Thoracic aorta (tissue), 2 donors: ENCODE measurements at places on chromosomes 11 and 22.

DNA sequence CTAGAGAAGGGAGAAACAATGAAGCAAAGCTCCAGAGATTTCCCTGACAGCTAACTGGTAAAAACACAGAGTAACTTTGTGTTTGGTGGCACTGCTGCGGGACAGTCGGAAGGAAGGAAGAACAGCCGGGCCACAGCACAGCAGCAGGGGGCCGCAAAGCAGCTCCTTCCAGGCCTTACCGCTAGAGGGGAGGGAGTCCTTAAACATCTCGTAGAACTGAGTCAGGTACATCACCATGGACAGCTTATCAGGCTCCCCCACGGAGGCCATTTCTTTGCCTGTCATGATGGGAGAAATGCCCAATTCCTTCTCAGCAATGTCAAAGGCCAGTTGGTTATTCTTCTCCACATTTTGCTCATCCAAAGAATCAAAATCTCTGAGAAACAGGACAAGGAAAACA, 114.6 kb upstream of the BID start:
- DNase-seq = no peak

GRCh38 chr22:39501644-39502108, 414 bp upstream of the MIEF1 start:
- no peak for DNase-seq

DNA sequence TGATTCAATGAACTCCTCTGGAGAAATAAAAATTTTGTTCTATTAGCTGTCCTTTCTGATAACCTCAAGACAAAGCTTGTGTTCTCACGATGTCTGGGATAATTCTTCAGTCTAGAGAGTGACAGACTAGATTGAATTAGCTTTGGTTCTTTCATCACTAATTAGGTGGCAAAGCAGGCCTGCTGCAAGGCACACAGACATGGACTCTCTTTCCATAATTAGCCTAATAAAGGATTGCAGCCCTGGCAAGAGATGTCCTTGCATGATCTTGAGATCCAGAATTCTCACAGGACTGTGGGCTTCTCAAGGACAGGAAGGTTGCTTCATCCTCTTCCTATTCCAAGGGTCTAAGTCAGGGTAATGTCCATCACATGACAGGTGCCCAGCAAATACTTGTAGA, 245.6 kb upstream of the ZC3H12C start:
- no peak for DNase-seq

- no peak for DNase-seq
These were observed 15.9 kb downstream of the DKK3 start for GRCh38 chr11:11992257-11993212.
